ENCODE measurements at places on chromosomes 16 and 17.

GRCh38 chr17:45984368-45984767 is 14.7 kb upstream of the STH start:
- DNase-seq: no peak

- no peak for DNase-seq
These were observed 68.7 kb upstream of the MYOCD start for GRCh38 chr17:12596961-12597360.

DNA sequence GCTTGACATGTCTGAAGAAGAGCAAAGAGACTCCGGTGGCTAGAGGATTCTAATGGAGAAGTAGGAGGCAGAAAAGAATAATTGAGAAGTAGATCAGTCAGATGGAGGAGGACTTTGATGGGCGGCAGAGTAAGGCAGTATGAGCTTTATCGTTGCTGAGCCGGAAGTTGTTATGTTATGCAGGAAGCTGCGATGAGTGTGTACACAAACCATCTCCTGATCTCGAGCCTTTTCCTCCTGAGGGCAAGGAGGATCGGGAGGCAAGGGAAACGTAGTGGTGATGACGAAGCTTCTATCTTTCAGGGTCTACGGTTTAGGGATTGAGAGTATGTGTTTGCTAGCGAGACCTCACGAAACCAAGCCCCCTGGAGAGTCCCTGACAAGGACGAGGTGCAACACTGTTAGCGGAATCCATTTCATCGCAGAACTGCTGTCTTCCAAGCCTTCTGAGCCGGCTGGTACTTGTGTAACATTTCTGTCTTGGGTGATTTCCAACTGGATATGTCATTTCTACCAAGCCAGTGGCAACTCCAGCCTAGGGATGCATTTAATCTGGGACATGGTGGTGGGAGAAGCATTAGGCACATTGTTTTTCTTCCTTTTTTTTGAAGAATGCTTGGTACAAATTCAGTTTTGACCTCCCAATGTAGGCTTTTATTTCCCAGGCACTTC is 45.5 kb downstream of the RBFOX1 start:
- DNase-seq: no peak

- no peak for DNase-seq
These were observed 93.0 kb upstream of the RPL38 start for GRCh38 chr17:74110467-74110866.

DNA sequence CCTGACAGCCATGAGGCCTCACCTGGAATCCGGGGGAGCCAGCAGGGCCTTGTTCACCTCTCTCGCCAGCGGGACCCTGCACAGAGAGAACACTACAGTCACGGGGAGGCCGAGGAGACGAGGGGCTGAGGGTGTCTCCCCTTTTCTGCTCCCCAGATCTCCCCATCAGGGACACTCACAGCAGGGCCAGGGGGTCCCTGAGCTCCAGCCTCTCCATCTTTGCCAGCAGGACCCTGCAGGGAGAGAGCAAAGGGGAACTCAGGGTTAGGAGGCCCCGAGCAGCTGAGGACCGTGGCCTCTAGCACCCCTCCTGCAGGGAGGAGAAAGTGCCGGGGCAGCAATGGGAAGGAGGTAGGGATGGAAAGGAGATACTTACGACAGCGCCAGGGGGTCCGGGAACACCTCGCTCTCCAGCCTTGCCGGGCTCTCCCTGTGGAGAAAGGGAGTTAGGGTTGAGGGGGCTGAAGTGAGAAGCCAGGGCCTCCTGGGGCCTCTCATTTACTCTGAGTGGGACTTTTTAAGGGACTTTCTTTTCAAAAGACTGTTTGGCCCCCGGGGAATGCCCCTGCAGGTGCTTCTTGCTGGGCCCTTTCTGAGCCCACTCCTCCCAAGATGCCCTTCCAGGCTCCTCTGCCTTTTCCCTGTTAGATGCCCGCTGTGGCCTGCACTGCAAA is 8.7 kb downstream of the COL1A1 start:
- DNase-seq: peak; percentile 30

- no peak for DNase-seq
These were observed 101.5 kb upstream of the SMIM36 start for GRCh38 chr17:55612691-55613141.

- no peak for DNase-seq
These were observed 6.0 kb upstream of the CCL3 start for GRCh38 chr17:36095992-36096391.

DNA sequence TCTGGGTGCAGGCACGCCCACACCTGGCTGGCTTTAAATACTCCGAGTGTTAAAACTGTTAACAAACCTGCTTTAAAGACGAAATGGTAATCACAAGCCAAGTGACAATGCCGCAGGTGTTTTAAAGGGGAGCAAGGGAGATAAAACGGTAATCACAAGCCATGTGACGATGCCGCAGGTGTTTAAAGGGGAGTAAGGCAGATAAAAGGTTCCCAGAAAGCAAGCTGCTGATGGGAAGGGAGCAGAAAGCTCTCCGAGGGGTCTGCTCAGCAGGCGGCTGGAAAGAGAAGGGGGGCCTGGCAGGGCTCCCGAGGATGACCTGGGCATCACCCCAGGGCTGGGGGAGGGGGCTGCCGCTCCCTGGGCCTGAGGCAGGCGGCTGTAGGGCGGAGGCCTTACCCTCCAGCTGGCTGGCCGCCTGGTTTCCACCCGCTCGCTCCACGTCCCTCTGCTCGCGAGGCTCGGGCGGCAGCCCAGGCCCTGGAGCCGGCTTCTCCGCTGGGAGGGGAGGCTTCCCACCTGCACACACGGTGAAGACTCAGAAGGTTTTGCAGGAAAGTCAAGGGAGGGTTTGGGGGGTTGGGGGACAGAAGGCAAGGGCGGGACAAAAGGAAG is 12.1 kb downstream of the NDUFAF8 start:
- DNase-seq: no peak

- DNase-seq: peak; percentile 92
These were observed 33.3 kb downstream of the PLCD3 start for GRCh38 chr17:45098869-45099616.

DNA sequence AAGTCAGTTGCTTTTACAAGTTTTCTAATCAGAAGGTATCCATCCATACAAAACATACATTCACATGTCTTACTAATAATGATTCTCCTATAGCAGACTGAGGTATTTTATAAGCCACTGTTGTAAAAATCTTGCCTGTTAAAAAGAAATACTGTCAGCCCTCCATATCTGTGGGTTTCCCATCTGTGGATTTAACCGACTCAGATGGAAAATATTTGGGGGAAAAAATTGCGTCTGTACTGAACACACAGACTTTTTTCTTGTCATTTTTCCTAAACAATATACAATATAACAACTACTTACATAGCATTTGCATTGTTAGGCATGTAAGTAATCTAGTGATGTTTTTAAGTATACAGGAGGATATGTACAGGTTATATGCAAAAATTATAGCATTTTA is 90.4 kb downstream of the PARN start:
- no peak for DNase-seq

DNA sequence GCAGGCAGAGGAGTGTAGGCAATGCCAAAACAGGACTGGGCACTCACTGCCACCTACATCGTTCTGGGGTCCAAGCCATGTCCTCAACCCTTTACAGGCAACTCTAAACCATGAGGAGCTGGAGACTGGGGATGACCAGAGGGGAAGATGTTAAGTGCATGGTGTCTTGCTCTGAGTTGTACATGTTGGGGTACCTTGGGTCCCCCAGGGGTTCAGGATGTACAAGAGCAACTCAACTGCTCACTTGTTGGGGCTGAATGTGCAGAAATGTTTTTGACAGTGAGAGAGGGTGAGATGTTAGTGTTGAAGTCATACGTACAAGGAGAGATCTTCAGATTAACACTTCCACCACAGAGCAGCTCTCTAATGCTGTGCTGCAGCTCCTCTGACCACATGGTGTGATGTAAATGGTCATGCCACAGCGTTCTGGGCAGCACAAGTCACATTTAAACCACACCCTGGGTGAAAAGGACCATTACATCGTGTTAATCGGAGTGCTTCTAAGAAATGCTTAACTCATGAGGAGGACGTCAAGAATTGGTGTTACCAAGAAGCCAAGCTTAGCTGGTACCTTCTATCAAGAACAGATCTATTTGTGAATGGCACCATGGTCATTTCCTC is 2.4 kb downstream of the CCL18 start:
- no peak for DNase-seq

DNA sequence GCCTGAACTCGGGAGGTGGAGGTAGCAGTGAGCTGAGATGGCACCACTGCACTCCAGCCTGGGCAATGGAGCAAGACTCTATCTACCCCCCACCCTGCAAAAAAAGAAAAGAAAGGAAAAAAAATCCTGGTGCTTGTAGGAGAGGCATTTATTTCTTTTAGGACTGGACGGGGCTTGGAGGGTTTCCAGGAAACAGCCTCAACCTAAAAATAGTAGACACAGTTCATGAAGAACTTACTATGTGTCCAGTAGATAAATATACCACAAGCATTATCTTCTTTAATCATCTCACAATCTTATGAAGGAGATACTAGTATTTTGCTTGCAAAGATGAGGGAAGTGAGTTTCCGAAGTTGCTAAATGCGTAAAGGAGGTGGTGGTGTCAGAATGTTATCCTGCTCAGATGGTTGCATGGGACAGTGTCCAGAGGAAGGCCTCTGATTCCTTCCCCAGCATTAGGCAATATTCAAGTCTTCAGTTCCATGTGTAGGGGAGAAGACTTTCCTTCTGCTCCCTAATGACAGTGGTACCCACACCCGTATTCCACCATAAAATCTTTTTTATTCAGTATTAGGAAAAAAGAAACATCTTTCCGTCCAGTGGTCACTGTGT is 263.2 kb downstream of the WWOX start:
- no peak for DNase-seq

- DNase-seq: no peak
These were observed 53.4 kb downstream of the GAS7 start for GRCh38 chr17:10144982-10145381.

GRCh38 chr17:3378321-3378720 is 7.8 kb downstream of the OR3A2 start:
- no peak for DNase-seq

DNA sequence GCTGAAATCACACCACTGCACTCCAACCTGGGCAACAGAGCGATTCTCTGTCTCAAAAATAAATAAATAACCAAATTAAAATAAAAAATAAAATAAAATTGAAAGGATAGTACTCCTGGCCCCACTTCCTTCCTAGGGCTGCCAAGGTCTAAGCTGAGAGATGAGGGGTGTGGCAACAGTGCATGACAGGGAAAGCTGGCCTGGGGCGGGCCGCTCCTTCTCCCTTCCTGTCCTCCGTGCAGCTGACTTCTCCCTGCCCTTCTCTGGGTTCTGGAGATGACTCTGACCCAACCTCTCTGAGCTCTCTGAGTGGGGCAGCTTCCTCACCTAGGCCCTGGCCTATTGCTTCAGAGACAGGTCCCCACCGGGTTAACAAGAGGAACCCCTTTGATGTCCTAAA is 8.7 kb upstream of the SLC25A39 start:
- peak; percentile 69 for DNase-seq

GRCh38 chr16:81486540-81487061 is 42.0 kb downstream of the CMIP start:
- peak; percentile 83 for DNase-seq

GRCh38 chr16:66318505-66318904 is 48.0 kb upstream of the CDH5 start:
- no peak for DNase-seq

GRCh38 chr16:31223044-31223443 is 6.1 kb upstream of the PYDC1 start:
- no peak for DNase-seq

- no peak for DNase-seq
These were observed 123.9 kb downstream of the SDK2 start for GRCh38 chr17:73520369-73520761.

DNA sequence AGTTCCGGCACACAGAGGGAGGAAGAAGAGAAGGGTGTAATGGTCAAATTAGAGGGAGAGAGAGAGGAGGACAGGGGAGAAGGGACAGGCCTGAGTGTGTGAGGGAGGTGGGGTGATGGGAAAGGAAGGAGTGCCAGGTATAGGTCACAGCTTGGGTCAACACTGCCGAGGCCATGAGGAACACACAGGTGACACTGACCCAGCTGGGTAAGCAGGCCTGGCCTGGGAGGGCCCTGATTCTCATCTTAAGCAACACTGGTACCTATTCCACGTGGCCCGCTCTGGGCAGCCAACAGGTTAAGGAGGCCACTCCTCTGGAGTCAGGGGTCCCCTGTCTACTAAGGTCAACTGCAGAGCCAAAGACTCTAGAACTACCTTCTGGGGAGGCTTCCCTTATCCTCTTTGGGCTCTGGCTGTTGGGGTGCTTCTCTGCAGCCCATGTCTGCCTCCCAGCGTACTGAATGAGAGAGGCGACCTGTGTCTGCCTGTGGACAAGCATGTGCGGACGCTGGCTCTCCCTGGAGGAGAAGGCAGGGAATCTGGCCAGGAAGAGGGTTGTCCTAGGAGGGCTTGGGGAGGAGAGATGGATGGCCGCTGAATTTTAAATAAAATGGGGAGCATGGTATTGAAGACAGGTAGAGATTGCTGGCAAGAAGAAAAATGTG is 57.6 kb downstream of the RGS9 start:
- no peak for DNase-seq

DNA sequence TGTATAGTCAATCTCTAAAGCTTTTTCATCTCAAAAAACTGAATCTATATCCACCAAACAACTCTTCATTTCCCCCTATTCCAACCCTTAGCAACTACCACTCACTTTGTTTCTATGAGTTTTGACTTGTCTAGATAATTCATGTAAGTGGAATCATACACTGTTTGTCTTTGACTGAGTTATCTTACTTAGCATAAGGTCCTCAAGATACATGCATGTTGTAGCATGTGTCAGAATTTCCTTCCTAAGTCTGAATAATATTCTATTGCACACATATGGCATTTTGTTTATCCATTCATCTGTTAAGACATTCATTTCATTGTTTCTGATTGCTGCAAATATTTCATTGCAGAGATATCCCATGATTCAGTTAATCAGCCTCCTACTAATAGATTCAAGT is 72.2 kb downstream of the SSH2 start:
- DNase-seq: no peak

GRCh38 chr16:75801307-75801706 is 75.0 kb upstream of the CPHXL start:
- no peak for DNase-seq

DNA sequence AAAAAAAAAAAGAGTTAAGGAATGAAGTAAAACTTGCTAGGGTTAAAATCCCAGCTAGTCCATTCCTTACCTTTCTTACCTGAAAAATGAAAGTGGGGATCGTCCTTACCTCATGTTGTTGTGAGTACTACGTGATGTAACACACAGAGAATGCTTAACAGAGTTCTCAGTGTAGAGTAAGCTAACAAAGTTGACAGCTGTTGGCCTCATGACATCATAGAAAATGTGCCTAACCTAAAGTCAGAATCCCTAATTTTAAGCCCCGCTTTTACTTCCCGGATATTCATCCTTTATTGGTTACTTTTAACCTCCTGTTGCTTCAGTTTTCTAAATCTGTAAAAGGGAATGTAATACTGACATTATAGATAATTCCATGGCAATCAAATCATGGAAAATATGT is 505.8 kb upstream of the HSBP1 start:
- DNase-seq: no peak

Data from Right ventricle myocardium superior (tissue), 1 donor.